ENCODE measurements at places on chromosomes 2 and 18. TPM values are rescaled to one million over a fixed set of nuclear protein-coding genes. Genes with fewer than 3 reads are reported as not detected.

The IL37 gene
- not detected for total RNA-seq

The BMP10 gene
- total RNA-seq: not detected

The CRIM1 gene
- 218 TPM for total RNA-seq

The ACVR1C gene
- under 0.01 TPM for total RNA-seq

The LIPG gene
- total RNA-seq: 12.4 TPM

The ADAM23 gene
- total RNA-seq: 8.2 TPM

The CACNB4 gene
- 1.1 TPM for total RNA-seq

The STPG4 gene
- total RNA-seq: 0.37 TPM

The SMYD1 gene
- not detected for total RNA-seq

The DPP4 gene
- total RNA-seq: 251 TPM

The TRIM43 gene
- not detected for total RNA-seq

The TEX51 gene
- not detected for total RNA-seq

The ACKR3 gene
- total RNA-seq: 44.9 TPM

The CAPN14 gene
- under 0.01 TPM for total RNA-seq

The SESTD1 gene
- total RNA-seq: 22.3 TPM

The SKOR2 gene
- not detected for total RNA-seq
